ENCODE measurements at places on chromosomes 12 and 14.

DNA sequence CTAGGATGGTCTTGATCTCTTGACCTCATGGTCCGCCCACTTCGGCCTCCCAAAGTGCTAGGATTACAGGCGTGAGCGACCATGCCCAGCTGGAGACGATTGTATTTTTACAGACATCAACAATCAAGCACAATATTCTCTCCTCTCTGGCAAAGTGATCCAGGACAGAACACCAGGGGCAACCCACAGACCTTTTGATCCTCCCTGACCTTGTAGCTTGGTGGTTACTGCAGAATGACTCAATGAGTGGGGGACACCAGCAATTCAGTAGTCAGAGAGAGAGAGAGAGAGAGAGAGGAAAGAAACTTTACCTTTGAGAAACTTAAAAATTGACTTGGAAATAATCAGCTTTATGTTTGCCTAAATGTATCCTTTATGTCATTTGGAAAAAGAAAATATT, 51.2 kb downstream of the DRAM1 start:
- no peak for DNase-seq

DNA sequence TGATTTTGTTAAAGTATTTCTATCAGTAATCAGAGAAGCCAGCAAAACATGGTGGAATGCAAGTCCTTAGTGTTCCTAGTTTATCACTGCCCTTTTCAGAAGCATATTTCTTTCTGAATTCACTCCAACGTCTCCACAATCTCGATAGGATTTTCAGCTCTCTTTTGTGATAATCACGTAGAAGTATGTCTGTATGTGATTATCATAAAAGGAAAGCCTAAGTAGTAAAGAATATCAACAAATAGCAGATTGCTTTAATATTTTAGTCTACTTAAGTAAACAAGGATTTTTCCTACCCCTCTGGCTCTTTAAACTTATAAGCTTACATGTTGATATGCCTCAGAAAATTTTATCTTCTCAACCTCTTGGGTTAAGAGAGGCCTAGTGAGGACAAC, 147.4 kb upstream of the NUDT4 start:
- DNase-seq = no peak

DNA sequence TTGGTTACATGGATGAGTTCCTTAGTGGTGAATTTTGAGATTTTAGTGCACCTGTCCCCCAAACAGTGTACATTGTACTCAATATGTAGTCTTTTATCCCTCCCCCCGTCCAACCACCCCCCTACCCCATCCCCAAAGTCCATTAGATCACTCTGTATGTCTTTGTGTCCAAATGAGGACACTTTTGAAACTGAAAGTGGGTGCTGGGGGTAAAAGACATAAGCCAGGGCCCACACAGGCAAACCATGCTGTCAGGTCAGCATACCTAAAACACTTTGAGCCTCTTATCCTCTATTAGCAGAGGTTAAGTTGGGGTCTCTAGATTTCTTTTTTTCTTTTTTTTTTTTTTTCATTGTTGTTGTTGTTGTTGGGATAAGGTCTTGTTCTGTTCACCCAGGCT, 31.3 kb upstream of the KICS2 start:
- DNase-seq = no peak

GRCh38 chr14:73324533-73324932, 87.2 kb downstream of the PAPLN start:
- DNase-seq = no peak

DNA sequence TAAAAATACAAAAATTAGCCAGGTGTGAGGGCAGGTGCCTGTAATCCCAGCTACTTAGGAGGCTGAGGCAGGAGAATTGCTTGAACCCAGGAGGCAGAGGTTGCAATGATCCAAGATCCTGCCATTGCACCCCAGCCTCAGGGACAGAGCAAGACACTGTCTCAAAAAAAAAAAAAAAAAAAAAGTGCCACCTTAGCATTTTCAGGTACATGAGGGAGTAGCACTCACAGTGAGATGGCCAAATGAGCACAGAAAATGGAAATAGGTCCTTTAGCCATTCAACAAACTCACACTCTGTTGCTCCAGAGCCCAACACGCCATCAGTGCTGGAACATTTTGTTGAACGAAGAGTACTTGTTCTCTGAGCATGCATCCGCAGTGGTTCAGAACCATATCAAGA, 75.2 kb upstream of the MYL2 start:
- DNase-seq = no peak

- DNase-seq = no peak
These were observed 32.1 kb downstream of the CMKLR1 start for GRCh38 chr12:108307006-108307405.

DNA sequence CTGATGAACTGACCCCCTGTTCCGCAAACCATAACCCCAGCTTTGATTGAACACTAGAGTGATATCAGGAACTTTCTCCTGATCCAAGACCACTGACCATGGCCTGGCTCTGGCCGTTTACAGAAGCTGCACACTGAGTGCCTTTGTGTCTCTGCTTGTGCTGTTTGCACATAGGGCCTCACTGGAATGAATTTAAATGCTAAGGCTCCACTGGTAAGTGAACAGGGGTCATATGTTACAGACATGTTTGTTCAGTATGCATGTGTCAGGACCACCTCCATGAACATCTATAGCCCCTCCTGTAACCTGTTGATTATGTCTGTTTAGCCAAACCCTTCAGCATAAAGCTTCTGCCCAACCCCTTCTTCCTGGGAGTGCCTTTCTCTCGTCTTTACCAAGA, 1239.8 kb downstream of the TMEM121 start:
- no peak for DNase-seq

GRCh38 chr14:65991104-65991503, 495.1 kb upstream of the CCDC196 start:
- DNase-seq = no peak

GRCh38 chr12:49553512-49554088, 14.3 kb downstream of the MCRS1 start:
- no peak for DNase-seq

DNA sequence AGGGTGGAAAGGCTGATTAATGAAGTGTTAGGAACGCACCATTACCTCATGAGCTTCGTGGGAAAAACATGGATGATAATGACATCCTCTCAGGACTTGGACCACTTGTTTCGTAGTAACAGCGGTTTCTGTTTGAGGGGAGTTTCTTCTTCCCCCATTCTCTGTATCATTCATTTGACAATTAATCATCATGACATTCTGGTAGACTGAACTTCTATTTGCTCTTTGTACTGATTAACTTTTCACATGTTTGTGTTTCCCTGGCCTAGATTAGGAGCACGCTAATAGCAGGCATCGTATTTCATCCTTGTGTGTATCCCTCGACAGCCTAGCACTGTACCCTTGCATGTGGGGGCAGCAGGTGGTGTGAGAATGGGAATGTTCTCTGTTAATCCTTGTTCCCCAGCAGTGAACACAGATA, 8.0 kb downstream of the LRRC74A start:
- DNase-seq = no peak

DNA sequence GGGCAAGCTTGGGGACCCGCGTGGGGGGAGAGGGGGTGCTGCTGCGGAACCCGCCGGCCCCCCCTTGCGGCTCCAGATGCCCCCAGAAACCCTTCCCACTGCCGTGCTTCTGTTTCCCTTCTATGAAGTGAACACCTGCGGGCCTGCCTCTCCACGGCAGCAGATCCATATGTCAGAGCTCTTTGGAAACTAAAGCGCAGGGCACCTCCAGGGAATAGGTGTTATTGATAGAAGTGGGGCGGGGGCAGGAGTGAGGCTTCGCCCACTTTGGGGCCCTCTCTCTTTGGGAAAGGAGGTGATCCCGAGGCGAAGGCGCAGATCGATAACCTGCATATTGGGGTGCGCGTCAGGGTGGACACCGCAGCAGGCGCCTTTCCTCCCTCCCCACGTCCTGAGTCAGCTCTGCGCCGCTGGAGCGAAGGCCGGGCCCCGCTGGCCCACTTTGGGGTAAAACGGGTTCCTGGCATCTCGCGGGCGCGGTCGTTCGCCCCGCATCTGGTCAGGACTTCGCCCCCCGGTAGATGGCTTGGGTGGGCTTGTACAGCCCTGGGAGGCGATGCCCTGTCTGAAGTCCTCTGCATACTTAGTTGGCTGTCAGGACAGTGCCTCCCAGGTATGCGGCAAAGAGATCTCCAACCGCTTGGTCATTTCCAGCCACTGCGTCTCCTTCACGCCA, 524 bp downstream of the KMT5A start:
- DNase-seq = no peak

GRCh38 chr12:643475-644302, 19.6 kb downstream of the NINJ2 start:
- no peak for DNase-seq
